Activated naive CD8-positive, alpha-beta T cell treated with anti-CD3 and anti-CD28 coated beads, Interleukin-2, amount 50 U/mL, for 24 hours (primary cell): ENCODE measurements at places on chromosomes 12 and 14.

- no peak for DNase-seq
Measured at GRCh38 chr14:68281497-68281896, 461.9 kb downstream of the RAD51B start.

DNA sequence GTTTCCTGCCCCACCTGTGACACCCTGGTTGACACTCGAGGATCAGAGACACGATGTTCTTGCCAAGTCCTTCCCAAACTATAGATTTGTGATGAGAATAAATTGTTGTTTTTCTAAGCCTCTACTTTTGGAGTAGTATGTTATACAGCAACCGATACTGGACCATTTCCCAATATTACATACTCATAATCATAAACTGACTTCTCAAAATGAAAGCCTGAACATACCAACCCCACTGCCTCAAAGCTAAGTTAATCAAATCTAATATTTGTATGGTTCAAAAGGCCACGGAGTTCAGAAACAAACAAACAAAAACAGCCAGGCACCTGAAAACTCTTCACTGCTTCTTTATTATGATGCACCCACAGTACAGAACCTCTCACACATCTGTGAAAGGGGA lies 52.3 kb upstream of the GPHB5 start:
- no peak for DNase-seq

- no peak for DNase-seq
Measured at GRCh38 chr14:36659822-36660735, 1.6 kb upstream of the PAX9 start.

GRCh38 chr14:31886156-31886835 lies 190.8 kb upstream of the ARHGAP5 start:
- no peak for DNase-seq

DNA sequence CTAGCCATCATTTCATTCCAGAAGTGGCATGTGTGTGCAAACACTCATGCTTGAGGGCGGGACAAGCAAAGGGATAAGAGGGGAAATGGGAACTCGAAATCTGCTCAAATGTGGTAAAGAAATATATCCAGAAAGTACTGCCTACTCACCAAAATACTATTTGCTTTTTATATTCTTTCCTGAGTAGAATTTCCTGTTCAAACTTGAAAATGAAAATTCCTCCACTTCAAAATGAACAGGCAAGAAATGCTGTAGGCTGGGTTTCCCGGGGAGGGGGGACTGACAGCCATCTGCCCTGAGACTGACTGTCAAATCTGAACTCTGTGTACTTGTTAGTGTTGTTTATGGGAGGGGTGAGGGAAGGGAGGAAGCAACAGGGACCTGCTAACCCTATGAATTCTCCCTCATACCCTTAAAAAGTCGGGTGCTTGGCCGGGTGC lies 34.6 kb downstream of the NTF3 start:
- no peak for DNase-seq

GRCh38 chr12:119940897-119941296 lies 48.1 kb upstream of the BICDL1 start:
- no peak for DNase-seq

DNA sequence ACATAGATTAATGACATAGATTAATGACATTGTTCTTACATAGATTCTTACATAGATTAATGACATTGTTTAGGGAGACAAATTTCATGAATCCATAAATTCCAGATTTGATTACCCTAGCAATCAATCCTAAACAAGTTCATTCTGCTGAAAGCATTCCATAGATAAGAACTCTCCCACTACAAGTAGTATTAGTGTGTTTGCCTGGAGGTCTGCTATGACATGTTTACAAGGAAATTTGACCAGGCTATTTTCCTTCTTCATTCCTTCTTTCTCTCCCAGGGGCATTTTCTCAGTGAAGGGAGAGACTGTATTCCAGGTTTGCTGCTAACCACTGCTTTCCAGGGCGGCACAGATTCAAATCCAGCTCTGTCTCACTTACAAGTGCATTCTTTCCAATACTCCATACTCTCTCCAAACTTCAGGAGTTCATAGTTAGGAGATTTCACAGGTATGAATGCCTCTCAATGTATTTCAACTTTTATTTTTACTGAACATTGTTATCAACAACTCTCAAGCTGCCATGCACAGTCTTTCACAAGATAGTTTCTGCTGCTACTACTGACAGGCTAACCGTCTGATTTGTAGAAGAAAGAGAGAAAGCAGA lies 134.5 kb downstream of the SLC38A1 start:
- DNase-seq, result no peak
